ENCODE measurements at places on chromosomes 1 and 21.

- DNase-seq, result no peak
Observed at GRCh38 chr1:226738995-226739695, at the start of gene ITPKB. Gene ITPKB, minus strand, starts transcription at chr1:226739282. Its CDS starts 1,824 bp downstream, at chr1:226737458.

- DNase-seq, result no peak
Observed at GRCh38 chr1:48254254-48254653, 31.7 kb downstream of the SLC5A9 start.

DNA sequence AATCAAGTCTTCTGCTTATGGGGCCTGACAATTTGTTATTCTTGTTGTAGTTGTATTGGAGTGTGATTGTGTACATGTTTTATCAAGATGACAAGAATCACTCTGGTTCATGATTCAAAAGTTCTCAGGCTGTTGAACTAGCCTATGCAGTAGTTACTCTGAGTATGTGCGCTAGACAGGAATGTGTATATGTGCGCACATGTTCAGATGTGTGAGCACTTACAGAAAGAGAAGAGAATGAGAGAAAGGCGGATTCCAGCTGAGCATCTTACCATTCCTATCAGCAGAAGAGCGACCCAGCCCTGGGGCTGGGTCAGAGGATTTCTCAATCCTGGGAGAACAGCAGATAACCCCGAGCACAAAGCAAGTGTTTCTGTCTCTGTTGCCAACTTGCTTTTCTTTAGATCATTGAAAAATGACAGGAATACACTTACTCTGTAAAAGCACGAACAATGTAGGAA is 110.8 kb upstream of the HOOK1 start:
- no peak for DNase-seq

- no peak for DNase-seq
Observed at GRCh38 chr1:8457760-8458381, 140.0 kb downstream of the SLC45A1 start.

DNA sequence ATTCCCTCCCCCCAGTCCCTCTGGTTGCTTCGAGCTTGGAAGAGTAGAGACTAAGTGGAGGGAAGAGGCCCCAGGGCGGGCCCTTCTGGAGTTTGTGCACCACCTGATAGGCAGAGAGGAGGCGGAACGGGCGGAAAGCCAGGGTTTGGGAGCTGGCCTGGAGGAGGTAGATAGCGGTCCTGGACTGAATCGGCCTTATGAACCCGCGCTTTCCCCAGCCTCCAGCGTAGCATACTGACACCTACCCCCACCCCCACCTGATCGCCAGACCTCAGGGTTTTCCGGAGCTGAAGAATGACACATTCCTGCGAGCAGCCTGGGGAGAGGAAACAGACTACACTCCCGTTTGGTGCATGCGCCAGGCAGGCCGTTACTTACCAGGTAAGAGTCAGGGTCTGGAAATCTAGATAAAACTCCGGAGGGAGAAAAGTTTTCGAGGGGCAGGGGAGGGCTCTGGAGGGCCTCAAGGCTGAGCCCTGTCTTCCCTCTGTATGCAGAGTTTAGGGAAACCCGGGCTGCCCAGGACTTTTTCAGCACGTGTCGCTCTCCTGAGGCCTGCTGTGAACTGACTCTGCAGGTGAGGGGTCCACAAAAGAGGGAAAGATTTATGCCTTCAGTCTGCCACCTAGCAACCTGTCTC is 705 bp downstream of the UROD start:
- peak; percentile 29 for DNase-seq

- DNase-seq, result peak; percentile 20
Observed at GRCh38 chr1:32818804-32819541, 1.5 kb downstream of the S100PBP start.

- DNase-seq, result no peak
Observed at GRCh38 chr21:32070676-32071330, 198.0 kb downstream of the HUNK start.

GRCh38 chr1:81443288-81443687 is 357.4 kb upstream of the ADGRL2 start:
- DNase-seq, result no peak

DNA sequence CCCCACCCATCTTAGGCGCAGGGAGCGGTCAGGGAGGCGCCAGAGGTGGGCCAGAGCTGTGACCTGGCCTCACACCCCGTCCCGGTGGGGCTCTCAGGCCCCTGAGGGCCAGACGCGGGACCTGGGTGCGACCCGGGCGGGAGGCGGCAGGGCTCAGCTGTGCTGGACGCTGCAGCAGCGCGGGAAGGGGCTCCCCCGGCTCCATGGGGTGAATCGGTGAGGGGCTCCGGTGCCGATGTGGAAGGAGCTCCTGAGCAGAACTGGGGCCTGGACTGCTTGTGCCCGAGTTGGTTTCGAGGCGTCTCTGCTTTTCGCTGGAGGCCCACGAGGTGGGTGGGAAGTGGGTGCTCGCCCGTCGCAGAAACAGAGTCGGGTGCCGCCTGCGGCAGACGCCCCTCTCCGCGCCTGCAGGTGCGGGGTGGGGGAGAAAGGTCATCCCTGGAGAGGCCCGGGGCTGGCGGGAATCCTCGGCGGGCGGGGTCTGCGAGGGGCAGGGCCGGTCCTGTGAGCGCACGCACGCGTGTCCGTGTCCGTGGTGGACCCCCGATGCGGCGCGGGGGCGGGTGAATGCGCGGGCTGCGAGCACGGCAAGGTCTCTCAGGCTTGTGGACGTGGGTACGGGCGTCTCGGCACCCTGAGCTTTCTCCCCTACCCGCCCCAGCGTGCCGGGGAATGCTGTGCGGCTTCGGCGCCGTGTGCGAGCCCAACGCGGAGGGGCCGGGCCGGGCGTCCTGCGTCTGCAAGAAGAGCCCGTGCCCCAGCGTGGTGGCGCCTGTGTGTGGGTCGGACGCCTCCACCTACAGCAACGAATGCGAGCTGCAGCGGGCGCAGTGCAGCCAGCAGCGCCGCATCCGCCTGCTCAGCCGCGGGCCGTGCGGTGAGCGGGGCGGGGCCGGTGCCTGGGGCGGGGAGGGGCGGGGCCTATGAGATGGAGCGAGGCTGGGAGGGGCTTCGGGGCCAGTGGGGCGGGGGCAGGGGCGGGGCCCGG is 20.4 kb downstream of the AGRN start:
- peak; percentile 84 for DNase-seq

- DNase-seq, result no peak
Observed at GRCh38 chr1:205162301-205162700, 40.5 kb upstream of the RBBP5 start.

- DNase-seq, result peak; percentile 37
Observed at GRCh38 chr1:231806623-231807495, 180.3 kb downstream of the DISC1 start.

- DNase-seq, result no peak
Observed at GRCh38 chr21:42567861-42568260, 54.2 kb downstream of the SLC37A1 start.

- no peak for DNase-seq
Observed at GRCh38 chr21:40165773-40166070, 298.5 kb downstream of the PCP4 start.

GRCh38 chr1:2975466-2976179 is 45.6 kb upstream of the ACTRT2 start:
- DNase-seq, result no peak

- no peak for DNase-seq
Observed at GRCh38 chr1:18945401-18945849, 11.1 kb downstream of the IFFO2 start.
